ENCODE measurements at places on chromosomes 11 and 22.

GRCh38 chr22:36635483-36635882, 68.1 kb downstream of the CACNG2 start:
- no peak for DNase-seq

DNA sequence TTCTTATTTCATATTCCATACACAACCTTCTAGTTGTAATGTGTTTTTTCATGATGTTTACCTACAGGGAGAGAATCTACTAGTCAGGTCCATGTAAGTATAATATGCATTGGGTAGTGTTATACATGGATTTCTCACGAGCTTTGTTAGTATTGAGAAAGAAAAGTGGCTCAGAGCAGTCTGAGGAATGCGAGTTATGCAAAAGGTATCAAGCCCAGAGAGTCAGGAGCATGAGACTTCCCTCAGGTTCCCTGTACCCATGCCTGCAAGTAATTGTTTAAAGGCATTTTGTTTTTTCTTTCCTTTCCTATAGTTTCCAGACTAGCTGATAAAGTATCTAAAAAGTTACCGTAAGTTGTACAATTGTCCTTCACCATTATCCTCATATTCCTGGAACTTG, 66.1 kb downstream of the STK33 start:
- DNase-seq: no peak

- DNase-seq: no peak
These were observed 7.8 kb downstream of the GAL start for GRCh38 chr11:68692115-68692514.

- DNase-seq: peak; percentile 22
These were observed 9.1 kb downstream of the CTSF start for GRCh38 chr11:66559142-66559865.

GRCh38 chr11:1262172-1263006, 39.5 kb downstream of the MUC5B start:
- DNase-seq: peak; percentile 83

DNA sequence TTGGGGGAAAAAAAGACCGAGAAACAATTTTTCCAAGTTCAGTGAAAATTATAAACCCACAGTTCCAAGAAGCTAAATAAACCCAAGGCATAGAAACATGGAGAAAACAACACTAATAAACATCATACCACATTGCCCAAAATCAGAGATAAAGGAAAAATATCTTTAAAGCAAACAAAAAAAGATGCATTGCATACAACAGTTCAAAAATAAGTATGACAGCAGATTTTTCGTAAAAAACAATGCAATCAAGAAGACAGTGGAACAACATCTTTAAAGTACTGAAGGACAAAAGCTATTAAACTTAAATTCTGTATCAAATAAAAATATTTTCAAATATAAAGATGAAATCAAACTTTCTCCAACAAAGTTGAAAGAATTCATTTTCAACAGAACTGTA, 921.3 kb downstream of the METTL15 start:
- DNase-seq: no peak

DNA sequence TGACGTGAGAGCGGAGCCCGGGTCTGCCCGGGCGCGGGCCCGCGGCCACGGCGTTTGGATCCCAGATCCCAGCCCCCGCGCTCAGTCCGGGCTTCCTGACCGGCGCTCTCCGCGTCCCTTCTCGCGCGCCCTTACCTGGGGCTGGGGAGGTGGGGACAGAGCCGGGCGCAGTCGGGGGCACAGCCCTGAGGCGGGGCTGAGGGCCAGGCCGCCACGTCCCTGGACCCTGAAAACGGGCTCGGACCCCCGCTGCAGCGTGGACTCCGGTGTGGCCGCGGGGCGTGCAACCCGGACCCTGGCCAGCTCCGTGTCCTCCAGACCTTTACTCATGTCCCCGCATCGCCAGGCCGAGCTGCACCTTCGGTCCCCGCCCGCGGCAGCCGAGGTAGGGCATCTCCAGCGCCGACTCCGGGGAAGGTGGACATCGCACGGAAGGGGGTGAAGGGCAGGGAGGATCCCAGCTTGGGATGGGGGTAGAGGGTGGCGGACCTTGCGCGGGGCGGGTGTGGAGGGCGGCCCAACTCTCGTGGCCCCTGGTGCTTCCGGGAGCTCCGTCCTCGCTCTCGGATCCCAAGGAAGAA, 9.9 kb upstream of the AIFM3 start:
- no peak for DNase-seq

DNA sequence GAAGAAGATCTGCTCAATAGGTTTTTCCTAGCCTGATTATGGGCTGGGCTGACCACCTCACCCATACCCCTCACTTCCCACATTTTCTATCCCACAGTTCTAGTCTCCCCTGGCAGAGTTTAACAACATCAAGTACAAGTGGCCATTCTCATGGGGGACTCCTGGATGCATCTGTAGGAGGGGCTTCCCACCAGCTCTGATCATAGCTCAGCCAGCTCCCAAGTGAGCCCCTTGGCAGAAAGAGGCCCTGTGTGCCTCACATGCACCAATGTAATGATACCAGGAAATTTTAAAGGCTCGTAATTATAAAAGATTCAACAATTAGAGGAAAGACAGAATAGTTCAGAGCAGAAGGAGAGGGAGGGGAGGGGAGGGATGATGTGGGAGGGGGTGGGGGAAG, 144.2 kb upstream of the SYT13 start:
- DNase-seq: no peak

DNA sequence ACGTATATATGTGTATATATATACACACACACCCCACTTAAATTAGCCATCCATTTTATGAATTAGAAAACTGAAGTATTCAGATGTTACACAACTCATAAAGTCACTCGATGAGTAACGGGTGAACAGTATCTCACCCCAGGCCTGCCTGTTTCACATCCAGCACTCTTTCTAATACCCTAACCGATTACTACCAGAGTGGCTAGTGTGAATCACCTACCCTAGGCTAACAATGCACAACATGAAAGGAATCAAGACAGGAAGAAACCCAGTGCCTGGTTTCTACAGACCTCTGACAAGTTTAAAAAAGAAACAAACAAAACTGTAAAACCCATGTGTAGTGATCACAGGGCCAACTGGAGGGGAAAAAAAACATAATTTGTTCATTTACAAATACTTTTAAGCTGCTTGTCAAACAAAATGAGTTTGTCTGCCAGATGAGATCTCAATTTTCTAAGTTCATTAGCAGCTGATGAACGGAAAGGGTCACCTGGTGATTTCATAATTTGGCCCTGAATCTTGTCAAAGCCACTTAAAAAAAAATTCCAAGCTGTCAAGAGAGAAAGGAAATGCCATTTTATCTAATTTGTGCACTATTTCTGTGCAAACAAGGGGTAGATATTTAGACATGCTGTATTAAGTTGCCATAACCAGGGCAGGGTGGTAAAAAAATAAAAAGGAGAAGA, 134.8 kb downstream of the LARGE1 start:
- DNase-seq: peak; percentile 75

All from fibroblast of skin of right biceps (primary cell).